ENCODE measurements at places on chromosomes 1 and 21.

GRCh38 chr1:56404561-56405030 lies 174.8 kb downstream of the PLPP3 start:
- DNase-seq = no peak

GRCh38 chr1:205287076-205287475 lies 34.5 kb downstream of the NUAK2 start:
- no peak for DNase-seq

- no peak for DNase-seq
These were observed 157.7 kb downstream of the SEC16B start for GRCh38 chr1:177812144-177812543.

DNA sequence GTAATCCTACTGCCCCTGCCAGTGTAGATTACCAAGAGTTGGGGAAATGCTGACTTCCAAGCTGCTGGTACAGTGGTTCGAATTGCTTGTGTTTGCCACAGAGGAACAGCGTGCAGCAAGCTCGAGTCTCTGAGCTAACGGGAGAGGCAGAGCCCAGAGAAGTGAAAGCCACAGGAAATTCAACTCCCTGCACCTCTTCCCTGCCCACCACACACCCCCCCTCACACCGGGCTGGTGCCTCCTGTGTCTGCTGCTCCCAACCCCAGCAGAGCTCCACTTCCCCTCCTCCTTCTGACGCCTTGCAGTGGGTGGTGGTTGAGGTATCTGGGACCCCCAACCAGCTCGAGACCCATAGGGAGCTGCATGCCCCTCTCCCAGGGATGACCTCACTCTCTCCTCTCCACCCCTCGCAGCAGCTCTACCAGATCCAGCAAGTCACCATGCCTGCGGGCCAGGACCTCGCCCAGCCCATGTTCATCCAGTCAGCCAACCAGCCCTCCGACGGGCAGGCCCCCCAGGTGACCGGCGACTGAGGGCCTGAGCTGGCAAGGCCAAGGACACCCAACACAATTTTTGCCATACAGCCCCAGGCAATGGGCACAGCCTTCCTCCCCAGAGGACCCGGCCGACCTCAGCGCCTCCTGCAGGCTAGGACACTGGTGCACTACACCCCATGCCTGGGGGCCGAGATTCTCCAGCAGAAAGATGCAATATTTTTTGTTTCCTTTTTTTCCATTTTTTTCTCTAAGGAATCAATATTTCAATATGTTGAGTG lies 13.1 kb upstream of the KCNQ4 start:
- DNase-seq = no peak

DNA sequence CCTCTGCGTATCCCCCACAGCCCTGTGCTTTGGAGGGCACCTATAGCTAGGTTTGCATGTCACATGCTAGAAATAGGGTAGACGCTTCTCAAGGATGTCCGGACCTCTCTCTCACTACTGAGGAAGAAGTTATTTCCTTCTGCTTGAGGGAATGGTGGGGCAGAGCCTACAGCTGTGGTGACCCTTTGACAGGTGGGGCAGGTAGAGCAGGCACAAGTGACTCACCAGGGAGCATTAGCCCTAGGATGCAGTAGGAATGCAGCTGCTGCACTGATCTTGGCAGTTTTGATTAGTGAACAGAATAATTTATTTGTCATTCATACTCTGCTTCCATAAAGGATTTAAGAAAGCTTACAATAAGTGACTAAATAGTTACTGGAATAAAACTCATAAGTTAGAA lies 129.6 kb upstream of the HOOK1 start:
- no peak for DNase-seq

- DNase-seq = peak; percentile 72
These were observed 64.7 kb downstream of the SLC35A3 start for GRCh38 chr1:100034470-100034869.

DNA sequence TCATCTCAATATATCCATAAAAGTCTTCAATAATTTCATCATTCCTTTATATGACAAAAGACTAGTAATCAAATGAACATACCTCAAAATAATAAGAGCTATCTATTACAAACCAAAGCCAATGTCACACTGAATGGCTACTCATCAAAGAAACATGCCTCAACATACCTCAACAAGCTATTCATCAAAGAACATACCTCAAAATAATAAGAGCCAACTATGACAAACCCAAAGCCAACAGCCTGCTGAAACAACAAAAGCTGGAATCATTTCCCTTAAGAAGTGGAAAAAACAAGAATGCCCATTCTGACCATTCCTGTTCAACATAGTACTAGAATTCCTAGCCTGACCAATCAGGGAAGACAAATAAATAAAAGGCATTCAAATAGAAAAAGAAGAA lies 1373.7 kb downstream of the BRINP3 start:
- no peak for DNase-seq

DNA sequence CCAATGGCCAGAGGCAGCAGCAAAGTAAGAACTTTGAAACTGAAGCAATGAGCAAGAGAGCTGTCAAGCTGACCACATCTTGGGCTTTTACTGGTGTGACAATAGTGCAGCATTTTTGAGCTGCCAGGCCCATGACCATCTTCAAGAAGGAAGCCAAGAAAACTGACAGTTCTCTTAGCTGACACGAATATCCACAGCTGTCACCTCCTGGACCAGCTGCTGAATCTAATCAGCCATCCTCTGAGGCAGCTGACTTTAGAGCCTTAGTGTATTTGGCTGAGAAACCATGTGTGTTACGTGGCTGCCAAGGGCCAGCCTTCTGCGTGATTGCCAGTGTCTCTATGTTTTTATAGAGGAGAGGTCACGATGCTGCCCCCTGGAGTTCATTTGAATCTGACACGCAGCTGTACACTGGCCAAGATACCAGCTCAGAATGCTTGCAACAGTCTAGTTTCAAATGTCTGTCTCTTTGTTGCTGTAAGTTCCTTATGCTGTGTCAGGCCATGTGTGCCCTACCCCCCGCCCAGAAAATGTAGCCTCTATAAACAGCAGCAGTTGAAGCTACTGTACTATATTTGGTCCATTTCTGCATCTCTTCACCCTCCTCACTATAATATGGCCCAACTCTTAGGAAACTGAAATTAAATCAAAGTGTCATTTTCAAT lies 39.7 kb downstream of the PALMD start:
- DNase-seq = peak; percentile 66

DNA sequence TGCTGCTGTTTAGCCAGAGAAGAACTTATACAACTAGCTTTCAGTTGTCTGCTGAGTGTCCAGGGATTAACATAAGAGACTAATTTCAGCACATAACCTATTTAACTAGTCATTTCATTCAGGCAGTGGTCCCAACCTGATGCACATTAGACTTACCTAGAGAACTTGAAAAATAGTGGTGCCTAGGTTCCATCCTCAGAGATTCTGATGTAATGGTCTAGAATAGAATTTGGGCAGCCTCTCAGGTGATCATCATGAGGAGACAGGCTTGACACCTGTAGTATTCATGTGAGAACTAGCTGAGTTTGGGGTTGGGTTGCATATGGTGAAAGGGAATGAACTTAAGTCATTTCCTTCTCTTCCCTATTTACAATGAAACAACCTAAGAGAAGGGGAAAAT lies 24.8 kb downstream of the CNST start:
- DNase-seq = no peak

DNA sequence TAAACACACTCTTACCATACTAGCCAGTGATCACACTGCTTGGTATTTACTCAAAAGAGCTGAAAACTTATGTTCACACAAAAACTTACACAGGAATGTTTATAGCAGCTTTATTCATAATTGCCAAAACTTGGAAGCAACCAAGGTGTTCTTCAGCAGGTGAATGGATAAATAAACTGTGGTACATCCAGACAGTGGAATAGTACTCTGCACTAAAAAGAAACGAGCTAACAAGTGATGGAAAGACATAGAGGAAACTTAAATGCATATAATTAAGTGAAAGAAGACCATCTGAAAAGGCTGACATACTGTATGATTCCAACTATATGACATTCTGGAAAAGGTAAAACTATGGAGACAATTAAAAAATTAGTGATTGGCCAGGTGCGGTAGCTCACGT lies 20.7 kb upstream of the PDIK1L start:
- no peak for DNase-seq

DNA sequence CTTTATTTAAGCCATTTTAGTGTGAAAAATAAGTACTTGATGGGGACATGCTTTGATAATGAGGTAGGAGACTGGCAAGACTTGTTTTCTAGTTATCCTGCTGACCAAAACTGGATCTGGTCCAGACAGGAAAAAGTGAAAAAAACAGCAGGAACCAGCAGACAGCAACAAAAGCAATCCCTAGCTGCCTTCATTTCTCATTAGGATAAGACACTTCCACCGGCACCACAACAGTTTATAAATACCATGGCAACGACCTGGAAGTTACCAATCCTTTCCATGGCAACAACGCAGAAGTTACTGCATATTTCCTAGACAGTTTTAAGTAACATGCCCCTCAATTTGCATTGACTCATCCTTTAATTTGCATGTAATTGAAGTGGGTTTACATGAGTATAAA lies 993.8 kb upstream of the NCAM2 start:
- DNase-seq = no peak

GRCh38 chr1:59055908-59056719 lies 240.8 kb upstream of the FGGY start:
- no peak for DNase-seq

- DNase-seq = no peak
These were observed 24.4 kb downstream of the ADAM30 start for GRCh38 chr1:119871881-119872280.

DNA sequence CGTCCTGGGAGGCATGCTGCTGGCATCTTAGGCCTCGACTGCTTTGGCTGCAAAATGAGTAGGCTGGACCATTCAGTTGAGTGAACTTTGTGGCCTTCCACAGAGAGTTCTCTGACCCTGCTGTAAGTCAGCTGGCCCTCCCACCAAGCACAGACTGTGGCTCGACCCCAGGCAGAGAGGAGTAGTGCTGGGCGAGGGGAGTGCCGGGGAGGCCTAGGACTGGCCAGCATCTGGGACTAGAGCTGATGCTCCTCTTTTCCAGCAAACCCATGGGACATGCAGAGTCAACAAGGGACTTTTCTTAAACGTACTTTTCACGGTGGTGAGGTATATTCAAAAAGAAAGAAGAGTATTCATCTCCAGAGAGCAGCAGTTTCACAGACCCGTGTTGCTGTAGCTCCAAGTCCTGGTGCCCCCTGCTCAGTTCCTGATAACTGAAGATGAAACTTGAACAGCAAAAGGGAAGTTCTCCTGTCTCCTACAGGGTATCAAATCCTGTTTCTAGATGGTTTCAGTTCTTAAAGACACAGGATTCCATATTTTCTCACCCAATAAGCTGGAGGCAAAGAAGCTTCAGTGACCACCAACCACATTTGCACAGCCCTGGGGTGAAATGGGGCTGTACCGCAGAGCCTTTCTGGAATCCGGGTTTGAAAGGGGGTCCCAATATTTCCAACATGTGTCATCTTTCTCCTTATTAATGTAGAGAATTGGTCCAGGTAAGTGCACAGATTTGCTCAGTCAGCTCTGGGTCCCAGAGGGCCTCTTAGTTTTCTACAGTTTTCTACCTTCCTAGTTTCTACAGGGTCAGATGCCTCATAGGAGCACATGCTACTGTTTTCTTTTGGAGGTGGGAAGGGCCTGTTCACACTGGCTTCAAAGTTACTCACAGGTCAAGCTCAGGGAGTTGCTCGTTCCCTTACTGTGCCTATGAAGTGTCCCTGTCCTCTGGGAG lies 20.9 kb downstream of the BATF3 start:
- no peak for DNase-seq

- no peak for DNase-seq
These were observed 128.1 kb upstream of the VAMP3 start for GRCh38 chr1:7642781-7643529.

DNA sequence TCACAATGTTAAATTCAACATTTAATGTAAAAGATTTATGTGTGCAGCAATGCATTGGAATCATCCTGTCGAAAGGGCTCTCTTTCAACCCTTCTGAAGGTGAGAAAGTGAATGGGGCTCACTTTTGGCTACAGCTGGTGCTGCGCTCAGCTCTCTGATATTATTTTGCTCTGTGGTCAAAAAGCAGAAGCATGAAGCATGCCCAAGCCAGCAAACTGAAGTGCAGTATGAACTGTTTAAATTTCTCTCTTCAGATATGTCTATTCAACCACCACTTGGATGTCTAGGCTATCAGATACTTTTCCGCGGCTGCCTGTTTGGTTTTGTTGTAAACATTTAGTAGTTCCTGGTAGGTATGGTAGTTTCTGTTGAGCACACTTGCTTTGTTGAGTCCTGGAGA lies 216.9 kb upstream of the TMPRSS15 start:
- DNase-seq = no peak

DNA sequence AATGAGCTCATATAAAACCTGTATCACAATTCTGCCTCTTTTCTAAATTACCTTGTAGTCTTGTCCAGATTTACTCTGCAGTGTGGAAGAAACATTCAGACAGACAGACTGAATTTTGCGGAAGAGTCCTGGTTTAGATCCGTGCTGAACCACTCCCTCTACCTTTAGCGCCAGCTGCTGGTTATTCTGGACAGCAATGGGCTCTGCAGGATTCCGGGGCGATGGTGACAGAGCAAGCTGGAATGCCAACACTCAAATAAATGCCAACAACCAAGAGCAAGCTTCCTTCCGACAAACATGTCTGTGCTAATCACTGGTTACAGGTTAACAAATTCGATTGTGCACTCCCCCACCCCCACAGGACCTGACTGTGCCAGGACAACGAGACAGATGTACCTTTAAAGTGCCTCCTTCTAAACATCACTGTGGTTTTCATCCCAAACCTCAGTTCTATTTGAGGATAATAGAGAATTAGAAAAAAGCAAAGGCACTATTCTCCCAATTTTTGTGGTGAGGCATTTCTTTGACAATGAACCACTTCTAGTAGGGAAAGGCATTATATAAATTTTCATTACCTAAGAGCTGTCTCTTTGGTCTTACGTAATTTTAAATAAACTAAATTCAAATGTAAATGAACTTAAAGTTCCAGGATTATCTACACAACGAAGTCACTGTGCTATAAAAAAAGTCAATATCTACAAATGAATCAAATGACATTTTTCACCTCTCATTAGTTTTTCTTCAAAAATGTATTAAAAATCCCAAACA lies 90.4 kb downstream of the INTS7 start:
- DNase-seq = peak; percentile 48
